ENCODE measurements at places on chromosomes 11 and 22.

DNA sequence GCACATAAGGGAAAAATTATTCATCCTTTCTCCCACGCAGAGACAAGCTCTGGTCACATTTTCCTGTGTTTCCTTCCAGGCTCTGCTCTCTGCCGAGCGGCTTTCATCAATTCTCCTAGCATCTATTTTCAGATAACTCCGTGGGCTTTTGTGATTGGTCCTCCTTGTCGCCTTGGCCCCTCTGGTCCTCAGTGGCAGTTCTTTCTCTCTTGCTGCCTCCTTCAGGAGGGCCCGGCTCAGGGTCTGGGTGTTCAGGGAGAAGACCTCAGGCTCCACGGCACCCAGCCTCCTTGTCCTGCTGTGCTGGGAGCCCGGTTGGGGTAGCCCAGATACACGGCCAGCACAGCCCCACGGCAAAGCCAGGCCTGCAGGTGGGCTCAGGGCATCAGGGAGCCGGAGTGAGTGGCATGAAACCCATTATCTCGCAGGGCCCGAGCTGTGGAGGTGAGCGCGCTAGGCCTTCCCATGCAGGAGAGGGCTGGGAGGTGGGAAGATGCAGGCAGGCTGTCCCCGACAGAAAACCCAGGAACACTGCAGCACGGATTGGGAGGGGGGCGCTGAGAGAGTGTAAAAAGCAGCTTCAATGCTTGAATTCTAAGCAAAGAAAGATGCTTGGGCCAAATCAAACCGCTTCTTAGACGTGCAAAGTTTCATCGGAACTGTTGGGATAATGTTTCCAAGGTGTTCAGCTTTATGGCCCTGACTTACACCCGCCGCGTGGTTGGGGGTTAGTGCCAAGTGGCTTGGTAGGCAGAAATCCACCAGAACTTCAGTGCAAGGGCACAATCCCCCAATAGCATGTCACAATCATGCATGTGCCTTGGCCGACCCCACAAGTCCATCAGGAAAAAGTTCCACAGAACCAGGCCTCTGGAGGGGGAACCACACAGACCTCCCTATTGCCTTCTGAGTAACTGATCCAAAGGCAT lies 81.9 kb upstream of the WNT7B start:
- DNase-seq: no peak

GRCh38 chr11:123451183-123451781 lies 21.2 kb downstream of the GRAMD1B start:
- DNase-seq: no peak

DNA sequence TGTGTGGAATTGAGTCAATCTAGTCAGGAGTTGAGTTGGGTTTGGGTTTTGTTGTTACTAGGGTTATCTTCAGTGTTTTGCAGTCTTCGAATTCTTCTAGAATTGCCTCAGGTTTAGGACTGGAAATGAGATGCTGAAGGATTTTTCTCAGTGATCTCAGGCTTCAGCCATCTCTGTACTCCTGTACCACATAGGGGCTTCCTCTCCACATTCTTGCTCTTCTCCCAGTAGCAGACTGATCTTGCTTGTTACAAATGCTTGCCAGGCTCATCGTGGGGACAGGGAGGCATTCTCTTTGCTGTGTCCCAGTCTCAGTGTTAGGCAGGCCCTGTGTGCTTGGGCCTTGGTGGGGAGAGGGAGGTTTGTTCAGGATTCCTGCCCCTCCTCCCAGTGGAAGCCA lies 96.1 kb downstream of the LRRC32 start:
- DNase-seq: no peak

GRCh38 chr11:84691830-84692229 lies 935.3 kb downstream of the DLG2 start:
- no peak for DNase-seq

GRCh38 chr22:28148816-28149465 lies 229.9 kb upstream of the PITPNB start:
- no peak for DNase-seq

- DNase-seq: no peak
These were observed 9.5 kb upstream of the FTH1 start for GRCh38 chr11:61976813-61977475.

DNA sequence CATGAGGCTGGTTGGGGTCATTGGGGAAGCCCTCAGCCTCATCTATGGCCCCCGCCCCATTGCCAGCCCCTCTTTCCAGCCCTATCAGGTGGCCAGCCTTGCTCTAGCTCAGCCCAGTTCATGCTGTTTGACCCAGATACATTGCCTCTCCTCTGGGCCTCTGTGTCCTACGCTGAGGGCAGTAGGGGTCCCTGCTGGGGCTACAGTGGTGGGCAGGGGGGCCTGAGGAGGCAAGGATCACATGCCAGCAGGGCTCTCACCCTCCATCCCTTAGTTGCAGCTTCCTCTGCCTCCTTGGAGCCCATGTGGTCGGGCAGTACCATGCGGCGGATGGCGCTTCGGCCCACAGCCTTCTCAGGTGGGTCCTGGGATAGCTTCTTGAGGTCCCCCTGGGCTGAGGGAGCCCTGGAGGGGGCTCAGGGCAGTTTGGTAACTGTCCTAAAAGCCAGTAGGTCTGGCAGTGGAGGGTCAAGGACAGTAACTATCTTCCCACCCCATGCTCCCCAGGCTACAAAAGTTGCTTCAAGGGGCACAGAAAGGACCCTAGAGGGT lies 19.2 kb downstream of the EMID1 start:
- no peak for DNase-seq

DNA sequence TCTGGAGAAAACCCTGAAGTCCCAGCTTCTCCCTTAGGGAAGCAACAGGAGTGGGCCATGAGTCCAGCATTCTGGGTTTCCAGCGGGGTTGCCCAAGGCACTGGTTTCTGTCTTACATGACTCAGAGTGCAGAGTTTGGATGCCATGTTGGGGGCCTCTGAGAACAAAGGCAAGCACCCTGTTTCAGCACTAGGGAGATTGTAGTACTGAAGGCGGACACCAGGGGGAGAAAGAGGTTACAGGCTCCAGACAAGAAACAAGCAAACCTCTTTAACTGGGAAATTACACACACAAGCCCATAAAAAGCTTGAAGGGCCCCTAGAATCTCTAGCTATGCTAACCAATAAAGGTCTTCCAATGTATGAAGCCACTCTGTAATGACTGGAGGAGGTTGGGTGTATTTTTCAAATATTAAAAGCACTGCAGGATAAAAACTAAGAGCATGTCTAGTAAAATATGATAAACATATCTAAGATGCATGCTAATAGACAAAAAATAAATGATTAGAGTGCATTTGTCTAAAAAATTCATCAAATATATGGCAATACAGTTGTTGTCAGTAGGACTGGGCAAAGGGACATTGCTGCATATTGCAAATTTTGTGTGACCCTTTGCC lies 7.1 kb downstream of the MS4A6E start:
- peak; percentile 3 for DNase-seq

GRCh38 chr11:105719073-105719822 lies 109.4 kb downstream of the GRIA4 start:
- peak; percentile 5 for DNase-seq

DNA sequence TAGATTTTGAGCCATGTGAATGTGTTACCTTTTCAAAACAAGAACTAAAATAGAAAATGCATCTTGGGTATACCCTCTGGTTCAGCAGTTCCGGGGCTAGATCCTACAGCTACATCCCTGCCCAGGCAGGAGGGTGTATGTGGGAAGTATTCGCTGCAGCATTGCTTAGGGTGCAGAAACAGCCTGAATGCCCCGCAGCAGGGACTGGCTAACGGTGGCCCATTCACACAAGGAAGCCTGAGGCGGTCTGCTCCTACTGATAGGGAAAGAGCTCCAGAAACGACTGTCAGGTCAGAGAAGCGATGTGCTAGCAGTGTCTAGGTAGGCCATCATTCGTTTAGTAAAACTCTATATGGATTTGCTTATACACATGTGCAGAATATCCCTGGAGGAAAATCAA lies 9.9 kb upstream of the RASL10A start:
- DNase-seq: no peak

- no peak for DNase-seq
These were observed 403.2 kb downstream of the NTM start for GRCh38 chr11:131773626-131774025.

- DNase-seq: no peak
These were observed 51.2 kb downstream of the KCNJ4 start for GRCh38 chr22:38403812-38404211.

GRCh38 chr11:64675450-64676260 lies 47.3 kb downstream of the NRXN2 start:
- DNase-seq: peak; percentile 67

DNA sequence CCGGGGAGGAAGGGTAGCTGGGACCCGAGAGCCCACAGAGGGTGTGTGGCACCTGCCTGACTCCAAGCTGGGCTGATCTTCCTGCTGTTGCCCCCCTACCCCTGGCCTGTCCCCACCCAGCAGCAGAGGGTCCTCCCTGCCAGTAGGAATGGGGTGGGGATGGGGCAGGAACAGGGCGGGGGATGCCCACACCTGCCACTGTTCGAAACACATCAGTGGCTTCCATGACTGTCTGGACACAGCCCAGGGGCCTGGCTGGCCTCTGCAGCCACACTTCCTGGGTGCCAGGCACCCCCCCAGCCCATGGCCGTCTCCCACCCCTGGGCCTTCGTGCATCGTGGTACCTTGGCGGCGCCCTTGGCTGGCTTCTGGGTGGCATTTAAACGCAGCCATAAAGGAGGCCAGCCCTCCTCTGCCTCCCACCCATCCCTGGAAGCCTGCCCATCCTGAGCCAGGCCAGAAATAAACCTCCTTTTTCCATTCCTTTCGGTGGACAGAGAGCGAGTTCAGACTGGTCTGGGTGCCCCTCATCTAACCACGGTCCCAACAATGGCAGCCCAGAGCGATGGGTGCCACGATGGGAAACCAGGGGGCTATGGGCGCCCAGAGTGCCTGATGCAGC lies 745 bp upstream of the SHISAL1 start:
- DNase-seq: no peak

- DNase-seq: no peak
These were observed 10.4 kb upstream of the LAYN start for GRCh38 chr11:111530091-111530490.

GRCh38 chr11:96055706-96056387 lies 131.9 kb upstream of the MTMR2 start:
- DNase-seq: peak; percentile 36

GRCh38 chr11:74739546-74740270 lies 8.5 kb upstream of the CHRDL2 start:
- DNase-seq: peak; percentile 47

GRCh38 chr11:128926437-128927107 lies 16.1 kb downstream of the TP53AIP1 start:
- DNase-seq: no peak

- no peak for DNase-seq
These were observed 28.1 kb upstream of the OLFML1 start for GRCh38 chr11:7457211-7457610.

GRCh38 chr22:21902296-21903087 lies 35.0 kb upstream of the MAPK1 start:
- DNase-seq: no peak

DNA sequence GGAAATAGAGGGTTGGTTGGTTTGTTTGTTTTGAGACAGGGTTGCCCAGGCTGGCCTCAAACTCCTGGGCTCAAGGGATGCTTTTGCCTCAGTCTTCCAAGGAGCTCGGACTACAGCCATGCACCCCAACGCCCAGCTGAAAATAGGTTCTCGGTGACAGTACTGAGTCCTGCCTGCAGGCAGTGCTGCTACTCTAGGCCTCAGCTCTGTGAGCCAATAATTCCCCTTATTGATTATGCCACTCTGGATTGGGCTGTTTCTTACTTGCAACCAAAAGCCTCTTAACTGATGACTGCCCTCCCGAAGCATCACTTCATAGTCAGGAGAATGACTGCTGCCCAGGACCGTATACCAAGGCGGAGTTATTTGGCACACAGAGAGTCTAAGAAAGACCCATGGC lies 1.2 kb upstream of the C11orf16 start:
- DNase-seq: no peak

DNA sequence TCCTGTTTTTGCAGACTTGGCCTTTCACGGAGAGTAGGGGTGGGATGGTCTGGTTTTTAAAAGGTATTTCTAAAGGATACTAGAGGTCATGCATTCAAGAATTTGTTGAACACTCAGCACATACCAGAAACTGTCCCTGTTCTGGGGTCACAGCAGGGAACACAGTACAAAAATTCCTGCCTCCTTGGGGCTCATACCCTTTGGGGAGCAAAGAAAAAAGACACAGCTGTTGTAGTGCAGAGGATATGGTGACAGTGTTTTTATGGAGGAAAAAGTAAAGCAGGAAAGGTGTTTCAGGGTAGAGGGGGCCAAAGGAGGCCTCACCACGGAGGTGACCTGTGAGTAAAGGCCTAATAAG lies 8.4 kb downstream of the SLC3A2 start:
- no peak for DNase-seq

DNA sequence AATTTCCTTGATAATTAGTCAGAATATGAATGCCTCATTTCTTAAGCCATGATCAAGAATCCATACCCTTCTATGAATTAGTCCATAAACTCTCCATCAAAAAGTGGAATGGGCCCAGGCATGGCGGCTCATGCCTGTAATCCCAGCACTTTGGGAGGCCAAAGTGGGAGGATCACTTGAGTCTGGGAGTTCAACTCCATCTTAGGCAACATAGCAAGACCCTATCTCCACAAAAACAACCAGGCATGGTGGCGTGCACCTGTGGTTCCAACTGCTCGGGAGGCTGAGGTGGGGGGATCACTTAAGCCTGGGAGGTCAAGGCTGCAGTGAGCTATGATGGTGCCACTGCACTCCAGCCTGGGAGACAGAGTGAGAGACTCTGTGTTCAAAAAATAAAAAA lies 52.1 kb upstream of the SHANK2 start:
- no peak for DNase-seq

DNA sequence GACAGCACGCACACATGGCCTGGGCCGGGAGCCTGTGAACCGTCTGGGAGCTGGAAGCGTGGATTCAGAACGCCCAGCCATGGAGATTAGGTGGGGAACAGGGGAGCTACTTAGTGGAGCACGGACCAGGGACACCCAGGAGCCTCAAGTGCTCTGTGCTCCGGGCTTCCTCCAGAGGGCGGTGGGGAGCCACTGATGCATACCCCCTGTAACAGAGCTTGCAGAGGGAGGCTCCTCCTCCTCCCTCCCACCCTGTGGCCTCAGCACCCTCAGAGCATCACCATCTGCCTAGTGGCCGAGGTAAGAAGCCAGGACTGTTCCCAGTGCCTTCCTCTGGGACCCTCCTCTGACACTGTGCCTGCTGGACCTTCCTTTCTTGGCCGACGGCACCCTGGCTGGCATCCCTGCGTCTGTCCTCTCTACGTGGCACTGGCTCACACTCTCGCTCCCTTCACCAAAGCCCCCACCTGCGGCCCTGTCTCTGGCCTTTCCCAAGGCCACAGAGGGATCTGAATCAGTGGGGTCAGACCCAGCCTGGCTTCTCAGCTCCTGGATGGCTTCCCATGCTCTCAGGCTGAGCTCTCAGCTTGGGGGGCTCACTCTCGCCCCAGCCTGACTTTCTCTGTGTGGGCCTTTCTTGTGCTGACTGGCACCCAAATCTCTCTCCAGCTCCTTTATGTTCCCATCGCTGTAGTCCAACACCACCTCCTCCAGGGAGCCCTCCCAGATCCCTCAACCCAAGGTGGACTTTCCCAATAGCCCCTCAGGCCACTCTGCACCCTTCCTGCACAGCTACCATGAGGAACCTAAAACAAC lies 780.9 kb downstream of the BRD1 start:
- no peak for DNase-seq

GRCh38 chr11:105870516-105871113 lies 151.4 kb downstream of the MSANTD4 start:
- DNase-seq: no peak
